ENCODE measurements at places on chromosomes 7 and 10. TPM values are rescaled to one million over a fixed set of nuclear protein-coding genes. Genes with fewer than 3 reads are reported as not detected.

Gene WNT16
- not detected for polyA plus RNA-seq

Gene TMEM26
- polyA plus RNA-seq: 8.5 TPM

Gene NRCAM
- 23.3 TPM for polyA plus RNA-seq

- no peak for DNase-seq
These were observed 49.3 kb downstream of the DENND11 start for GRCh38 chr7:141652691-141653090.

Measured in right renal pelvis (tissue), 4 donors.